ENCODE measurements at places on chromosomes 7 and 10.
A peak's percentile ranks its signal among the peaks of the same experiment; 100 is the strongest.

GRCh38 chr7:55212838-55213237 lies 152.3 kb upstream of the LANCL2 start:
- no peak for DNase-seq

- no peak for DNase-seq
Measured at GRCh38 chr7:80385508-80385907, 126.4 kb downstream of the GNAT3 start.

- no peak for DNase-seq
Measured at GRCh38 chr7:41404375-41405074, 298.4 kb downstream of the INHBA start.

GRCh38 chr10:33026422-33026821 lies 68.4 kb upstream of the ITGB1 start:
- DNase-seq: no peak

- DNase-seq: peak; percentile 76
Measured at GRCh38 chr10:87093632-87094372, 841 bp downstream of the GLUD1 start.

DNA sequence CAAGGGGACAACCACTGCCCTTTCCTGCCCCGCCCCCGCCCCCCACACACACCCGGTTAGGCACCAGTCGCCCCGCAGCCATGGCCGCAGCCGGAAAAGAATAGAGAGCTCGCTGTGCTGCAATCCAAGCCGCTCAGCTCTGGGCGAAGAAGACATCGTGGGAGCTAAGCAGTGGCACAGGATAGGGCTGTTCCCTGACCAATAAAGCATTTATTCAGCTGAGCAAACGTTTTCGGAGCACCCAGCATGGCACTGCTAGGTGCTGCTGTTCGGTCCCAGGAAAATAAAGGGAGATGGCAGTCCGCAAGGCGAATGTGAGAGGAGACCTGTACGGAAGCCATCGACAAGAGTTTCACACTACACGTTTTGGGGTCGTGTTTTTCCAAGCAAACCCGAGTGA lies 18.3 kb downstream of the SKIDA1 start:
- no peak for DNase-seq

- no peak for DNase-seq
Measured at GRCh38 chr10:5613481-5614154, 52.8 kb downstream of the ASB13 start.

- no peak for DNase-seq
Measured at GRCh38 chr7:112905950-112906349, 115.8 kb upstream of the TMEM168 start.

DNA sequence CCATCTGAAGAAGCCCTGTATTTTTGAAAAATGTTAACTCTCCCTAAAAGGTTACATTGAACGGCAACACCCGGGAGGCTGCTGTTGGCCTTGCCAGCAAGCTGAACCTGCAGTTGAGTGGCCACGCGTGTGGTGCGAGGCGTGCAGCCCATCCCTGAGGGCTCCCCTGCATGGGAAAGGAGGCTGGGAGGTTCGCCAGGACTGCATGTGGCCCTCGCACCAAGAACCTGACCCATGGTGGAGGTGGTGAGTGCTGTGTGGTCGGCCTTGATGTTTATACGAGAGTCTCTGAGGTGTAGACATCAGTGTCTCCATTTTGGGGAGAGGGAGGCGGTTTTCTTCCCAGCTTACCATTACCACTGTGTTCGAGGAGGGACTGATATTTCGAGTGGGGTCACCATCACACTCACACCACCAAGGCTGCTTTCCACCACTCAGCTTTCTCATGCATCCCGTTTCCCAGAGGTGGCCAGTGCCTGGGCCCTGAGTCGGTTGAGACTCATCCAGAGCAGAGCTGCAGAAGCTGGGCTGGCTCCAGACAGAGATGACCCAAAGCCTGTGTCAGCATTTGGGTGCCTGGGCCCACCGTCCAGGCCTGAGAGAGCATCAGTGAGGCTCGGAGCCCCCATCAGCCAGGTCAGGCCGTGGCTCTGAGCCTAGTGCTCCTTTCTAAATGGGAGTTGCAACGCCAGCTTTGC lies 222.6 kb downstream of the EBF3 start:
- DNase-seq: no peak

GRCh38 chr10:74133923-74134820 lies 16.5 kb downstream of the AP3M1 start:
- no peak for DNase-seq

- no peak for DNase-seq
Measured at GRCh38 chr7:29764227-29764626, 42.1 kb upstream of the WIPF3 start.

- DNase-seq: no peak
Measured at GRCh38 chr10:93703066-93703465, 674 bp upstream of the FRA10AC1 start.

DNA sequence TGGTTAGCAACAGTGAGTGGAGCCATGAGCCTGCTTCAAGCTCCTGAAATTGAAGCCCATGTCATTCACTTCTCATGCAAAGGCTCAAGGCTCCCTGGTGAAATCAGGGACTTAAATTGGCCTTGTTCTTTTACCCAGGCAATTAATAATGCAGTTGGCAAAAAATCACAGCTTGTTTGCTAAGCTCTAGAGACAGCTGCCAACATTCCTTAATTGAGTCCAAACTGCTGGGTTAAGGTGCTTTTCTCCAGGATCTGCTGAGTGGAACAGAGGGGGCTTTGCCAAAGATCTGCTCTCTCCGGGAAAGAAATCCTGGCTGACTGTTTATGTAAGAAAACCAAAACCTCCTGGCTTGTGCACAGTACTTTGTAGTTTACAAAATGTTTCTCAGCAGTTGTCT lies 257.6 kb upstream of the GHITM start:
- DNase-seq: no peak

DNA sequence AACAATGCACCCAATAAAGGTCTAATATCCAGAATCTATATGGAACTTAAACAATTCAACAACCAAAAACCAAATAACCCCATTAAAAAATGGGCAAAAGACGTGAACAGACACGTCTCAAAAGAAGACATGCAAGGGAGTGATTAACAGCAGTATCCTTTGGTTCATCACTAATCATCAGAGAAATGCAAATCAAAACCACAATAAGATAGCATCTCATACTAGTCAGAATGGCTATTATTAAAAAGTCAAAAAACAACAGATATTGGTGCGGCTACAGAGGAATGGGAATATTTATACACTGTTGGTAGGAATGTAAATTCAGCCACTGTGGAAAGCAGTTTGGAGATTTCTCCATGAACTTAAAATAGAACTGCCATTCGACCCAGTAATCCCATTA lies 46.6 kb downstream of the MSRB2 start:
- no peak for DNase-seq

DNA sequence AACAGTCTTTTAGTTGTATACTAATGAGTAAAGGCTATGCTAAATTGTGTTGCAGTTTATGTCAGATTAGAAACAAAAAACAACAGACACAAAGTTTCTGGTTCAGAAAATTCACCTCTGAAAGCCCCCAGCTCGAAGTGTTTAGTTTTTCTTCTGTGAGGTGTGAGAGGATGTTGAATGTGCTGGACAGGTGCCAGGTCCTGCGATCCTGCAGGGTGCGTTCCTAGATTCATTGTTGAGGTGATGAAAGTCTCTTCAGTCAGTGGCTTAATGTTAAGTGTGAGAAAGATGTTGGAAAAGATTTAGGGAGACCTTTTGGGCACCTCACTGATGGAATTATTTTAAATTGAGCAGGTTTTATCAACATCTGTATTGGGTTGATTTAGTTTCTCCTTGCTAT lies 287.3 kb downstream of the SDK1 start:
- no peak for DNase-seq

GRCh38 chr7:47635091-47636080 lies 53.5 kb upstream of the TNS3 start:
- DNase-seq: no peak

DNA sequence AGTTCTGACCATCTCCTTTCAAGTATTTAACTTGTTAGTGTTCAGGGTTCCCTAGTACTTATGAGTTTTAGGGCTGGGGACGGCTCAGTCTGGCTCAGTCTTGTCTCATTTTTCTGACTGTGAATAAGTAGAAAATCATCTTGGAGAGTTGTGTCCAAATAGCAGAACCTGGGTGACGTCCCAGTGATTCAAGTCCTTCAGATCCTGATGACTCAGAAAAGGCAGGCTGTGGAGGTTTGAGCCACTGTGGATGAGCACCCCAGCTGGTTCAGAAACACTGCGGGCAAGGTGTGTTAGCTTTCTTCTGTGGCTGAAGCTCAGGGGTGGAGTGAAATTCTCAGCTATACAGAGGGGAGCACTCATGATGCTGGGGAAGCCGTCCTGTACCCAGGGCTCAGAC lies 154.4 kb upstream of the NPY start:
- no peak for DNase-seq

DNA sequence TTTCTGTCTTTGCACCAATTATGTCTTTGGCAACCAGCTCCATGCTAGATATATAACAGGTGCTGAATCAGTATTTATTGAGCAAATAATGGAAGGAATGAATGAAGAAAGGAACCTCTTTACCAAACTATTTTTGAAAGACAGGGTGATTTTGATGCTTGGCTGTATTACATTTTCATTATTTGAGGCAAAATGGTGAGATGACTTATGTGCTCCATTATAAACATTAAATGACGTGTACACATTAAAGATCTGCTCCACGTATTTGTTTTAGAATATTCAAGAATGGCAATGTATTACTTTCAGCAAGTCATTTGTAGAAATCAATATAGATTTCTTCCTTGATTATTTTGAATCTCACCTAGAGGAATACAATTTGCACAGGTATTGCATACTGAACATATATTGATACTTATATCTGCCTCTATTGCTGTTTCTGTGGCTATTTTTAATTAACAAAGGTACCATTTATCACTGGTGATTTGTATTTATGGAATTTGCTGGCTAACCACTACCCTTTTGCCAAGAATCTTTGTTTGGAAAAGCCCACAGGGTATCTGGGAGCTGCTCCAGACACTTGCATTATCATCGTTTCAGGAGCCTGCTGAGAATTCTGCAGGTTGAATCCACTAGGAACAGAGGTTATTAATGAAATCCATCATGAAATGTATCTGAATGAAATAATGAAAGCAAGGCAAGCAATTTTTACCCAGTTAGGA lies 92.2 kb downstream of the SEMA3C start:
- DNase-seq: no peak

DNA sequence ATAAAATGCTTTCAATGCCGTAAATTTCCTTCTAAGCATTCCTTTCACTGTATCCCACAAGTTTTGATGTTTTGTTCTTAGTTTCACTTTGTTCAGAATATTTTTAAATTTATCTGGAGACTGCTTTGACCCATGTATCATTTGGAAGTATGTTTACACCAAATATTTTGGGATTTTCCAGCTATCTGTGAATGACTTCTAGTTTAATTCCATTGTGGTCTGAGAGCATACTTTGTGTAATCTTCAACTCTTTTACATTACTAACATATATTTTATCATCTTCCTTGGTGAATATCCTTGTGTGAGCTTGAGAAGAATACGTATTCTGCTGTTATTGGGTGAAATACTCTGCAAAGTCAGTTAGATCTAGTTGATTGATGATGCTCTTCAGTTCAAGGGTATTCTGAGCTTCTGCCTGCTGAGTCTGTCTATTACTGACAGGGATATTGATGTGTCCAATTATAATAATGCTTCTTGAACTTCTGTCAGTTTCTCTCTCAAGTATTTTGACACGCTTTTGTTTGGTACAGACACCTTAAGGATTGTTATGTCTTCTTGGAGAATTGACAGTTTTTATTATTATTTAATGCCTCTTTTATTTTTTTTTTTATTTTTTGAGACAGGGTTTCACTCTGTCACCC lies 31.6 kb downstream of the MKLN1 start:
- no peak for DNase-seq

DNA sequence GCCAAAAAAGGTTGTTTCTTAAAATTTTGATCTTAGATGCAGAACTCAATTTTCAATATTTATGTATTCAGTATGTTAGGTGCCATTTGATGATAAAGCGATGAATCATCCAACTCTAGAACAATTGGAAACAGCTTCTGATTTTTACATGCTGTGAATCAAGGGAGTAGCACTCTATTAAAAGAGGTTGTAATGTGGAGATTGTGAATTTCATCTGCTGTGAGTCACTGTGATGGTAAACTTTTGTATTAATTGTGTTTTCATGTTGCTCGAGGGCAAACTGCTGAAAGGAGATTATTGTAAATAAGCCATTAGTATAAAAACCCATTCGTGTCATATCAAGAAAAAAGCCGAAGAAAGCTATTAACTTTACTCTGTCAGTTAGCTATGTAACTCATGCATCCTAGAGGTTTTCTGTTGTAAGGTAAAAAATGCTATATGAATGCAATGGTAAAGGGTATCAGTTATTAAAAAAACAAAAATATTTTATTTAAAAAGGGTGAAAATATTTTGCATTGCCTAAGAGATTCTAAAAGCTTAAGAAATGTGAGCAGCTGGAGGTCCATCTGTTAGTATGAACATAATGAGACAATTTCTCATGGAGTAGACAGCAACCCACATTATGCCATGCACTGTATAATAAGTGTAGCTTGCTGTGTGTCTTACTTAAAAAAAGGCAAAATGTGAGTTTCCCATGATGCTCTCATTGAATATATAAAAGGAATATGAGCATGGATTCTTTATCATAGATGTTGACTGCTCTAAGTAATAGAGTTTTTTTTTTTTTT lies 511.0 kb upstream of the PCDH15 start:
- DNase-seq: no peak

DNA sequence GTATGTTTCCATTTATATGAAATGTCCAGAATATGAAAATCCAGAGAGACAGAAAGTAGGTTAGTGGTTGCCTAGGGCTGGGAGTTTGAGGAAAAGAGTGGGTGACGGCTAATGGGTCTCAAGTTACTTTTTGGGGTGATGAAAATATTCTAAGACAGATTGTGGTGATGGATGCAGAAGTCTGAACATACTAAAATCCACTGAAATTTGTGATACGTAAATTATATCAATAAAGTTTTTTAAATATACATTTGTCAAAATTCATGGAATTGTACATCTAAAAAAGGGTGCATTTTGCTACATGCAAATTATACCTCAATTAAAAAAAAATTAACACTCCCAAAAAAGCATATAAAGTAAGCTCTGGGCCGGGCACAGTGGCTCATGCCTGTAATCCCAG lies 9.4 kb downstream of the DDIT4 start:
- DNase-seq: no peak

GRCh38 chr7:25567430-25567829 lies 339.1 kb upstream of the NPVF start:
- no peak for DNase-seq

GRCh38 chr10:123354521-123354920 lies 200.3 kb downstream of the BUB3 start:
- DNase-seq: no peak

- no peak for DNase-seq
Measured at GRCh38 chr7:134589491-134589941, 40.6 kb downstream of the AKR1B15 start.

DNA sequence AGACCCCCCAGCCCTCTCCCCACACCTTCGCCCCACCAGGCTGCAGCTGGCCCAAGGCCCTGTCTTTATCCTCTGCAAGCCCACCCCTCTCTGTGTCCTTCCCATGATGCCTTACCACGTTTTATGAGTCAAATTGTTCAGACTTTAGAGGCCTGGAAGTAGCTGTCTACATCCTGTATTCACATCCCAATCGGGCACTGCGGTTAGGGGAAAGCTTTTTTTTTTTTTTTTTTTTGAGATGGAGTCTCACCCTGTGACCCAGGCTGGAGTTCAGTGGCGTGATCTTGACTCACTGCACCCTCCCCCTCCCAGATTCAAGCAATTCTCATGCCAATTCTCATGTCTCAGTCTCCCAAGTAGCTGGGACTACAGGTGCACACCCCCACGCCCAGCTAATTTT lies 121.5 kb upstream of the SH2B2 start:
- DNase-seq: no peak

Data from CD4-positive, alpha-beta memory T cell (primary cell).